ENCODE measurements at places on chromosomes 7 and 10.

DNA sequence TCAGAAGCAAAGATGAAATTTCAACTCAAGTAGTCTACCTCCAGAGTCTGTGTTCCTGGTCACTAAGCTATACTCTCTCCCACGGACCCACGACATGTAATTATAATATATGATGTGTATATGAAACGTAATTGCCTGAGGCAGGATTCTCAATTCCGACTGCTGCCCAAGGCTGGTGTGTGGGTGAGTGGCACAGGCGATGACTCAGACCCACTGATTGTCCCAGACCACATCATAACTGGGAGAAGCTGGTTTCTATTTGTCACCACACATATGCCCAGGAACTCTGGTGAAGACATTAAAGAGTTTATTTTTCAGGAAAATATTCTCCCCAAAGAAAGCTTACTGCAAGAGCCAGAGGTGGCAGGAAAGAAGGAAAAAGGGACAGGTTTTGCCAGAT is 219.3 kb downstream of the JAZF1 start:
- DNase-seq: no peak

GRCh38 chr7:115779561-115779960 is 251.0 kb downstream of the TFEC start:
- no peak for DNase-seq

DNA sequence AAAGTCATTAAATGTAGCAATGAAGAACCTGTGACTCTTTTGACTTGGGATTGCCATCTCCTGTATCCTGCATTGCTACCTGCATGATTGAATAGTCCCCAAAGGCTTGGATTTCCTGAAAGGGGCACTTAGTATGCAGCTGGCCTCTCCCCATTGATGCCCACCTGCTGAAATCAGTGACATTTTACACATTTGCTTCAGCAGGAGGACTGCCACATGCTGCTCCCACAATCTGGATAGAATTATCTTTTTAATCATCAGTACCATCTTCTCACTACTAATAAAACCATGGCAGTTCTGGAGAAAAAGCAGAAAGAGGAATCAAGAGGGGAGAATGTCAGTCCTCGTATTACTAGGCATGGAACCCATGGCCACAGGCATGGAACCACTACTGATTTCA is 67.8 kb downstream of the SLC13A1 start:
- DNase-seq: no peak

DNA sequence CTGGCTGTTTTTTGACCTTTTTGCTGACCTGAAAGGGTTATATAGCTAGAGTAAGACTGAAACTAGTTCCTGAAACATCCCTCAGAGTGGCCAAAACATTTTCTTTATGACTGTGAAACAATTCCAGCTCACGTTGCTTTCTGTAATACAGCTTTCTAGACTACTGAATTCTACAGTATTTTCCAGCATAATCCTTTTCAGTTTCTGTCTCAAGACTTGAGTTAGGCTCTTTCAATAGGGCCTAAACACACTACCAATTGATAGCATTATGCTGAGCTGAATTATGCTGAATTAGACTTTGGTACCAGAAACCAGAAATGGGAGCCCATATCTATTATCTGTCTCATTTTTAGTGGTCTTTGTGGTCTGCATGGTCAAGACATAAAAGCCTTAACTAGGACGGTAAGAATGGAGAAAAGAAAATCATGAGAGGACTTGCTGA is 72.6 kb downstream of the EPDR1 start:
- DNase-seq: peak; percentile 57

GRCh38 chr7:6254866-6255265 is 17.6 kb downstream of the CYTH3 start:
- no peak for DNase-seq

DNA sequence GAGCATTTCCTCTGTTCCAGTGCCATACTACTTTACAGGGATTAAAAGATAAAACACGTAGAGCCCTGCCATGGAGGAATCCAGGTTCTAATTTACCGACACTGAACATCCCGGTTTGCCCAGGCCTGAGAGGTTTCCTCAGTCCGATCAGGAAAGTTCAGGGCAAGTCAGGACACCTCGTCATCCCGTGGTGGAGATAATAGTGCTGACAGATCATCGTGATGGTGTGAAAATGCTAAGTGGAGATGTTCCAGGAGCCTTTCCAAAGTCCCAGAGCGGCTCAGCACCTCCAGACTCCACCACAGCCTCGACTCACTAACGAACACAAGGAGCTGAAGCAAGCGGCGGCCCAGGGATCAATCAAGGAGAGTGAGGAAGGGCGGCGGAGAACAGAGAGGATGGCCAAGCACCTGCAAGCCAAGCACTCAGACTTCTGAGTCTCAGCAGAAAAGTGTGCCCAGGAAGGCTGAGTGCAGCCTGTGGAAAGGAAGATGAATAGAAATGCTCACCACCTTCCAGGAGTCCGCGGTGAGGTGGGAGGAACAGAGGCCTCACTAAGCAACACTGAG is 103.7 kb upstream of the VWC2 start:
- no peak for DNase-seq

GRCh38 chr10:29471544-29471859 is 163.3 kb downstream of the SVIL start:
- DNase-seq: no peak

- DNase-seq: no peak
These were observed 7.1 kb downstream of the CPA5 start for GRCh38 chr7:130351791-130352090.

GRCh38 chr10:129728246-129728820 is 235.7 kb downstream of the EBF3 start:
- no peak for DNase-seq

GRCh38 chr7:104972500-104972899 is 41.5 kb upstream of the KMT2E start:
- DNase-seq: no peak

DNA sequence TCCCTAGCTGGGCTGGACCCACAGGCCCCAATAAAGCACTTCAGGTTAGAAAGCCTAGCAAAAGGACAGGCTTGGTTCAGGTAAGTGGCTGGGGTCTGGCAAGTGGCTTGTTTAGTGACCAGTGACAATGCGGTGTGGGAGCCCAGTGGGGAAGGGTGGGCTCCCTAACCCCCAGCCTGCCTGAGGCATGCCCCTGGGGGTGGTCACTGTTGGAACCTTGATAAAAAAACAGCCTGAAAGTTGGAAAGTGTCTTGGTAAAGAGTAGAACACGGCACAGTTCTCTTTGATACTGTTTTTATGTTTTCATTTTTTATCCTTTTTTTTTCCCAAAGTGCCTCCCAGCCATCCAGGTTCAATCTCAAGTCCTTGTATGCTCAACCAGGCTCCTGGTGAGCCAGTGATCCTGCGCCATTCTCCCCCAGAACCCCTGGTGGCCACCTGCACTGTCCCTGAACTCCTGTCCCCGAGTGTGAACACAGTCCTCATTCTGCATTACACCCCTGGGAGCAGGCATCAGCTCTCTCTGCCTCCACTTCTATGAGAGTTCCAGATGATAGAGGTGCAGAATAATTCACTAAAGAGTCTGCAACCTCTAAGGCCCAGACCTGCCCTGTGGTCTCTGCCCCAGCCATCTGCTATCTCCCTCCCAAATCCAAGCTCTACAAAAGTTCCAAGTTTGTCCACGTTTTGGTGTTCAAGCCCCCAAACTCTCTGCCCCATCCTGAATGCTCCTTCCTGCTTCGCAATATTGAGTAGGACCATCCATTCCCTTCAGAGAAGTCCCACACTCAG is 15.0 kb upstream of the CXCL12 start:
- no peak for DNase-seq

- peak; percentile 23 for DNase-seq
These were observed 57.8 kb downstream of the INPP5F start for GRCh38 chr10:119783665-119784027.

- no peak for DNase-seq
These were observed 1.0 kb downstream of the ADCK2 start for GRCh38 chr7:140673774-140674155.

DNA sequence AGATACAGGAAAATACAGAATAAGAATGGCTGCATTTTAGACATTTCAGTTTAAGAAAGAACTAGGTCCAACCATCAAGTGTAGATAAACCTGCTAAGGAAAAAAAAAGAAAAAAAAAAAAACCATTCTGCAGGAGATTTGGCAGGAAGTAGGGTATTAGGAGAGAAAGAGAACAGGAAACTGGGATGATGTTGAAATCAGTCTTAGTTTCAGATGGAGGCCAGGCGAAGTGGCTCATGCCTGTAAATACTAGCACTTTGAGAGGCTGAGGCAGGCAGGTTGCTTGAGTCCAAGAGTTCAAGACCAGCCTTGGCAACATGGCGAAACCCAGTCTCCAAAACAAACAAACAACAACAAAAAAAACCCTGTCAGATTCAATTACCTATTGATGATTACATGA is 120.2 kb downstream of the RAB11FIP2 start:
- no peak for DNase-seq

- no peak for DNase-seq
These were observed 2.8 kb downstream of the FAM180A start for GRCh38 chr7:135745703-135746312.

Measured in GM12865 (cell line).